Hypothalamus (tissue), 51 donors: ENCODE measurements at places on chromosomes 11 and 22.

DNA sequence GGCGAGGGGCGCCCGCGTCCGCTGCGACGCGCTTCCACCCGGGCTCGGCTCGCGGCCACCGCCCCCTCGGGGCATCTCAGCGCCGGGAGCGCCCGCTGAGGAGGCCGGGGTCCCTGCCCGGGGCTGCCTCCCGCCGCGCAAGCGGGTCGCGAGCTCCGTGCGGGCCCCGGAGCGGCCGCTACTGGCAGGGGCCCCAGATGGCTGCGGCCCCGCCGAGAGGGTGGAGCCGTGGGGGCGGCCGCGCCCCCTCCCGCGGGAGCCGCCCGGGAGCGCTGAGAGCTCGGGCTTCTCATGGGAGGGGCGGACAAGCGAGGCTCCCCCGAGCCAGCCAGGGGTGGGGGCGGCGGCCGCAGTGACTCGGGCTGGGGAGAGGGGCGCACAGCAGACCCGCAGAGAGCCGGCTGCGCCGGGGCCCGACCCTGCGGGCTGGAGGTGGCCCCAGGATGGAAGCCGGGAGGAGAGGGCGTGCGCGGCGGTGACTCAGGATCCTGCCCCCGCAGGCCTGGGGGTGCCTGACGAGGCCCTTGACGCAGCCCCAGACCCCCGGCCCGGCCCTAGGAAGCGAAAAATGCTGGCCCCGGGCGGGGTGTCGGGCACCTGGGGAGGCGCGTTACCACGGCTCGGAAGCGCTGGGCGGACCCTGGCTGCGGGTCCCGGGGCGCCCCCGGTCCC is 603 bp upstream of the ZFTA start:
- DNase-seq: no peak

GRCh38 chr11:10484461-10485180 is 29.6 kb downstream of the AMPD3 start:
- DNase-seq: no peak

- DNase-seq: no peak
These were observed 42.8 kb upstream of the HSPA8 start for GRCh38 chr11:123104697-123105096.

DNA sequence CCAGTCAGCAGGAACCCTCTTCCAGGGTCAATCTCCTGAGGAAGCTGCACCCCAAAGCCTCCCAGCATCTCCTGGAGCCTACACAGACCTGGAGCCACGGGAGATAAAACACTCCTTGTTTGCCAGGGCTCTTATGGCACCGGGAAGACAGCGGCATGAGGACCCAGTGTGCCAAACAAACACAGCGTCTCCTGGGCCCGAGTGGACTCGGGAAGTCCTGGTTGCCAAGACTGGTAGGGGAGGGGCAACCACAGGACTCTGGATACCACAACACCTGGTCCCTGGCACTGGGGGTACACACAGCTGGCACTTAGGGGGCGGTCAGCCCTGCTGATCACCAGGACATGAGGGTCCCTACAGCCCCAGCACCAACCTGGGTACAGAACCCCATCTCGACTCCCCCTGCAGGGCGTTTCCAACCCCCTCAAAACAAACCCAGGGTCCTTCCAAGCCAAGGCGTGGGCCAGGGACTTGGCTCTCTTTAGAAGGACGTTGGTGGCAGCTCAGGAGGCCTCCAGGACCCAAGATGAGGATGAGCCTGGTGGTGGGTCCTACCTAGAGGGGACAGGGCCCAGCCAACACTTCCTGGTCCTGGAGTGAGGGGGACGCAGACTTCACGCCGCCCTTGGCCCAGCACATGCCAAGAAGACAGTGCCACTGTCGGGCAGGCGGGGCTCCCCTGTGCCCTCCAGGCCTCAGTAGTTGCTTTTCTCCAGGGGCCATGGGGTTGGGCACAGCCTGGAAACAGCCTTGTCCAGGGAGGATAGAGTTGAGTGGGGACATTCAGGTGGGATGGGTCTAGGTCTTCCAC is 85.0 kb downstream of the CELSR1 start:
- DNase-seq: no peak

DNA sequence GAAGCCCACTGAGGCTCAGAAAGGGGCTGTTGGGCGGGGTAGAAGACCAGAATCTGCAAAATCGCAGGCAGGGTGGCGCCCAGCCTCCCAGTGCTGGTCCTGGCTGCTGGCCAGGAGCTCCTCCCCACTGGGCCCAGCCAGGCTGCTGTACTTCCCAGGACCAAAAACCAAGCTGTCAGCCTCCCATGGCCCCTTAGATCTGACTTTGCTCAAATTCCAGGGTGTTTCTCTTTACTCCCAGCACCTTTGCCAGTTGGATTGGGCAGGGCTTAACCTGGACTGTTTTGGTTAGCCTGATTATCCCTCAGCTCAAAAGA is 44.2 kb upstream of the WEE1 start:
- DNase-seq: no peak

DNA sequence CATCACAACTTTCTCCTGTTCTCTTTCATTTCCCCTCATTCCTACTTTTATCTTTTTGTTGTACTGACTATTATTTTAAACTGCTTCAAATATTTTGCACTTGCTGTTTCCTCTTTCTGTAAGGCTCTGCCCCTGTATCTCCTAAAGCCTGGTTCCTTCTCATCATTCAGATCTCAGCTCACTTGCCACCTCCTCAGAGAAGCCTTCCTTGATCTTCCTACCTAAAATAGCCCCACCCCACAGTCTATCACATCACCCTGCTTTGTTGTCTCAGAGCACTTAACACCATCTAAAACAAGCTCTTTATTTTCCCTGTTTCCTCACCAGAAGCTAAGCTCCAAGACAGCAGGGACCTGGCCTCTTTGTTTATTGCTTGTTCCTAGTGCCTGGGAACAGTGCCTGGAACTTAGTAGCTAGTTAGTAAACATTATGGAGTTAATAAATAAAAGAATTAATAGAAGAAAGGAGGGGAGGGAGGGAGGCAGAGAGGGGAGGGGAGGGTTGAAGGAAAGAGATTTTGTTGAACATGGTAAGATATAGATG is 2.5 kb upstream of the STK33 start:
- no peak for DNase-seq

DNA sequence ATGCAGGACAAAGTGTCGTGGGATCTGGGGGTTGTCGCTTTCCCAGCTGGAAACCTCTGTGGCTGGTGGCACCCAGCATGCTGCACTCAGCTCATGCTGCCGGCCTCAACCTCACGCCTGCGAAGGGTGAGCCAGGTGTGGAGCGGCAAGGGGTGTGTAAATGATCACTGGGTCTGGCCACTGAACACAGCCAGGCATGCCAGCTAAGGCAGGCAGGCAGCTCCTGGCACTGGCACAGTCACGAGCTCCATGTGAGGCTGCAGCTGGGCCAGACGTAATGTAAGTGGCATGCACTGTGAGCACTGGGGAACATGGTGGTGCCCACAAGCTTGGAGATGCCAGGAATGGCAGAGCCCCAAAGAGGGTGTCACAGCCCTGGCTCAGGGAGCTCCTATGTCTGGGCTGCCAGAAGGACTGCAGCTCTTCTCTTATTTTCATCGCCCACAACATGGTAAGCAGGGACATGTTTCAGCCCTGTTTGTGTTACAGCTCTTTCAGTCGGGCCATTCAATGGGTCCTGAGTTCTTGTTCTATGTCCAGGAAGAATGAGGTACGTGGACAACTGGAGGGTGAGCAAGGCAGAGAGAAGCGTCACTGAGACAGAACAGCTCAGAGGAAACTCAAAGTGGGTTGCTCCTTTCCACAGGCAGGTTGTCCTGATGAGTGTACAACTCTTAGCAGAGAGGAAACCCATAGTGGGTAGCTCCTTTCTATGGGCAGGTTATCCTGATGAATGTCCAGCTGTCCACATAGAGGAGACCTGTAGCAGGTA is 403.8 kb downstream of the CNTN5 start:
- DNase-seq: no peak

- DNase-seq: no peak
These were observed 43.6 kb downstream of the LRRC32 start for GRCh38 chr11:76626921-76627401.

- no peak for DNase-seq
These were observed 13.0 kb downstream of the MYO7A start for GRCh38 chr11:77141034-77141433.

DNA sequence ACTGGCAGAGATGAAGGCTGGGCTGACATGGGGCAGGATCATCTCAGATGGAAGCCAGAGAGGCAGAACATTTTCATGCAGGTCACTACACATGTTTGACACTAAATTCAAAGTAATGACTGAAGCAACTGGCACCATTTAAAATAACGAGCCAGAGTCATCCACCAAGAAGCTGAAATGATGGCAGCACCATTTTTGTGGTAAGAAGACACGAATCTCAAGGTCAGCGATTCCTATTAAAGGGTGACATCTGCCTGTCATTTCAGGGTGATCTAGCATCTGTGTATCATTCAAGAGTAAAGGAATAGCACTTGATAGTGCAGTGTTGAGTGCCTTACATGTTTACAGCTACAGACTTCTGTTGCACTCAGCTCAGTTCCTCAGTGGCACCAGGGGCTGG is 113.4 kb upstream of the C11orf87 start:
- DNase-seq: no peak

- DNase-seq: no peak
These were observed 13.4 kb upstream of the MUC5B start for GRCh38 chr11:1209371-1210057.

GRCh38 chr11:43788421-43788820 is 92.2 kb upstream of the ALKBH3 start:
- no peak for DNase-seq

GRCh38 chr11:5605849-5606248 is 9.4 kb downstream of the TRIM6 start:
- DNase-seq: no peak

GRCh38 chr22:42432020-42432596 is at the start of gene NFAM1:
Gene NFAM1, minus strand, starts transcription at chr22:42432403. Its CDS starts 46 bp downstream, at chr22:42432357.
- DNase-seq: no peak

DNA sequence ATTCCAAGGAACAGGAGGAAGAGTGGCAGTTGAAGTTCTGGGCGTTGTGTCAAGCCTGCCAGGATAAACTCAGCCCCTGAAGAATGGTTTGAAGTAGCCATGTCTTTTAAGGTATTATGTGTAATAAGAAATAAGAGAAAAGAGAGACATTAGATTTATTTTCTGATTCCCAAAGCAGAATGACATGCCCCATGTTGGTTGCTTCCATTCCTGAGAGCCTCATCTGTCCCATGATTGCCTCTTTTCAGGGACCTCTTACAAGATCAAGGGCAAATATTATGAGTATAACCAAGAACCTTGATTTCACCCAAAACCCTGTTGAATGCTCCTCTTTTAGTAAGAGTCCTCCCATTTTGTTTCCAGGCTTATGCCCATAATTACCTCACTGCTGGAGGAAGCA is at the start of gene OR8D2:
OR8D2 (minus strand) TSS at position 101 of the 400 bp plus-strand sequence; CDS start at position 101, 0 bp downstream.
- no peak for DNase-seq

GRCh38 chr11:44638032-44638431 is 72.6 kb downstream of the CD82 start:
- no peak for DNase-seq

- no peak for DNase-seq
These were observed 2.0 kb downstream of the MYH9 start for GRCh38 chr22:36385491-36386350.

- peak; percentile 59 for DNase-seq
These were observed at the start of gene ANO3 for GRCh38 chr11:26331911-26332571. Gene ANO3, plus strand, starts transcription at chr11:26332130. Its CDS starts 146 bp downstream, at chr11:26332276.

GRCh38 chr11:130997278-130997677 is 81.0 kb upstream of the SNX19 start:
- no peak for DNase-seq

DNA sequence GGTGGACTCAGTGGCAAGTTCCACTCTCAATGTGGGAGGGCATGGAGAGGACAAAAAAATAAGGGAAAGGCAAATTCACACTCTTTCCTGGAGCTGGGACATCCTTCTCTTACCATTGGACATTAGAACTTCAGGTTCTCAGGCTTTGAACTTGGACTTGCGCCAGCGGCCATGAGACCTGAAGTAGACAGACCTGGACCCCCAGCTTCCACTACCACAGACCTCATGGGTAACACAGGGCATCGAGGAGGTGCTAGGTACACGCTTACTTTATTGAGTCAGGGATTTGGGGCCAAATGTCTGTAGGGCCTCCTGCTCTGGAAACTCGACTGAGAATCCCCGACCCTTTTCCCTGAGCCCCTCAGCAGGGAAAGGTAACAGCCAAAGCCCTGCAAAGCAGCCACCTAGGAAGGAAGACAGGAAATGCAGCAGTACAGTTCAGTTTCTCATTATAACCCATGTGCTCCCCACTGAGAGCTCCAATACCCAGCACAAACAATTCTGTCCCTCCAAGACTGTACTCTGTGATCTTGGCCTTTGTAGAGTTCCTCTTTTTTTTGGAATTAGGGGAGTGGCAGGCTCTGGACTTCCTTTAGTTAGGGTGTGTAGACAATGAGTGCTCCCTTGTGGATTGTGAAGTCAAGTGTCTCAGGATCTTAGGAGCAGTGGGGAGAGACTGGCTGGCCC is 5.7 kb downstream of the CHRNA10 start:
- DNase-seq: no peak
